RWPE2 (cell line): ENCODE measurements at places on chromosomes 2 and 18.

DNA sequence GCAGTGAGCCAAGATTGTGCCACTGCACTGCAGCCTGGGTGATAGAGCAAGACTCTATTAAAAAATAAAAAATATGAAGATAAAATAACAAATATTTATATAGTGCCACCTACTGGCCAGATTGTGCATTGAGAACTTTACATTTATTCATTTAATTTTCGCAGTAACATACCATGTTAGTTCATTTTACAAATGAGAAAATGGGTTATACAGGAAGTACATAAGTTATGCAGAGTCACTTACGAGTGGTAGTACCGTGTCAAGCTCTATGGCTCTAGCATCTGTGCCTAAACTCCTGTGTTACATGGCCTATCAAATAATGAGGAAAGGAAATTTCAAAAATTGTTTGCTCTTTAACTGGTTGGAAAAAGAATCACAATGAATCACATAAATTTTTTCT is 27.9 kb downstream of the RIF1 start:
- no peak for DNase-seq

DNA sequence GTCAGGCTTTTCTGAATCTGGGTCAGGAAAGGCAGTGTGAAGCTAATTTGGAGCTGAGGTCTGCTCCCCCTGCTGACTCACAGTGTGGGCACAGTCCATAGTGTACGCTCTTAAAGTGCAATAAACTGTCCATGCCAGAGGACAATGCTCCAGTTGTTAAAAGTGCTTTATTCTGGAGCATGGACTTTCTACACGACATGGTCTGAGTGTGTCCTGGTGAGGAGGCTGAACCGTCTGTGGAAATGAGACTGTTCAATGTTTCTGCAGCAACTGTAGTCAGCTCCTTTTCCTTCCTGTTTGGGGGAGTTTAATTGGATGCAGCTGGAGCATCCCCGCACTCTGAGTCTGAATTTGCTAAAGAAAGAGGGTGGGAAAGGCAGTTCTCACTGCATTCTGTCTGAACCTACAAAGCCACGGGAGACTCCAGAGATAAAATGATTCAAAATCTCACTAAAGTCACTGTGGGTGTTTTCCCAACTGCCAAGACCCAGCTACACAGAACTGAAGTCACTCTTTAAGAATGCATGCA is 110.2 kb upstream of the TRIB2 start:
- DNase-seq = no peak

GRCh38 chr2:39476524-39476923 is 39.4 kb upstream of the MAP4K3 start:
- no peak for DNase-seq

GRCh38 chr18:6054256-6054842 is 159.0 kb upstream of the TMEM200C start:
- no peak for DNase-seq

DNA sequence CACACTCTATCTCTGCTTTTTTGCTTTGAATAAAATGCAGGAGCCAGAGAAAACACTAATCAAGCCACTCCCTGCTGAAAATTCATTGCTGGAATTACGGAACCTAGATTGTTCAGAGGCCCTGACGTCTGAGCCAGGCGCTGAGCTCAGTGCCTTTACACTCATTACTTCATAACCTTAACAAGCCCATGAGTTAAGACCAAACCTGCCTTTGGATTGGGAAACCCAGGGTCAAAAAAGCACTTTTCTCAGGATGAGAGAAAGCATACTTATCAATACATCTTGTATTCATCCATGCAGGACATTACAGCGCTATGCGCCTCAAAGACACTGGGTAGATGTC is 762 bp downstream of the INO80C start:
- DNase-seq = no peak

GRCh38 chr2:16623564-16624435 is 41.8 kb downstream of the CYRIA start:
- no peak for DNase-seq

DNA sequence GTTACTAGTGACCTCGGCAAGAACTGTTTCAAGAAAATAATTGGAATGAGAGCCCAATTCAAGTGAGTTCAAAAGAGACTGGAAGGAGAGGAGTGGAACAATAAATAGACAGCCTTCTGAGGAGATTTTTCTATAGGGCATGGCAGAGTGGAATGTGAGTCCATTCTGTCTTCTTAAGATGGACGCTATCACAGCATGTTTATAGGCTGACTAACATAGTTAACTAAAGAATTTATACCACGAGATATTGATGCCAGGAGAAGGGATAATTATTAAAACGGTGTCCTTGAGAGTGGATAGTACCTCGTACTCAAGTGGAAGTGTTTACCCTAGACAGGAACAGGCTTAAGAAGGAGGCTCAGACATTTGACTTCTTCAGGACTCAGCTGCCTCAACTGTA is 143.5 kb upstream of the RBBP8 start:
- no peak for DNase-seq

DNA sequence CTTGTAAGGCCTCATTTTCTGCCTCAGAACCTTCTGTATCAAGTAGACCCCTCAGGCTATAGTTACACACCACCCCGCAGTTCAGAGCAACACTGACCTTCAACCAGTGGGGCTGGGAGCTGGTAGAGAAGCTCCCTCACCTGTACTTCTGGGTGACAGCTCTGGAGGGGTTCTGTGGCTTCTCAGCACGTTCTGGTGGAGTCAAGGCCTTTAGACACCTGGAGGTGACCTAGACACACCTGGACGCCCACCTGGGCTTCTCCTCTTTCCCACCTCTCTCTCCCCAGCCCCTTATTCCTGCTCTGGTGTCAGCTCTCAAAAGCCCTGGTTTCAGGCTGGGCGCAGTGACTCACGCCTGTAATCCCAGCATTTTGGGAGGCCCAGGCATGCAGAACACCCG is 7.3 kb upstream of the CIB4 start:
- DNase-seq = no peak
